ENCODE measurements at places on chromosomes 3 and 15. TPM values are rescaled to one million over a fixed set of nuclear protein-coding genes. Genes with fewer than 3 reads are reported as not detected.

DNA sequence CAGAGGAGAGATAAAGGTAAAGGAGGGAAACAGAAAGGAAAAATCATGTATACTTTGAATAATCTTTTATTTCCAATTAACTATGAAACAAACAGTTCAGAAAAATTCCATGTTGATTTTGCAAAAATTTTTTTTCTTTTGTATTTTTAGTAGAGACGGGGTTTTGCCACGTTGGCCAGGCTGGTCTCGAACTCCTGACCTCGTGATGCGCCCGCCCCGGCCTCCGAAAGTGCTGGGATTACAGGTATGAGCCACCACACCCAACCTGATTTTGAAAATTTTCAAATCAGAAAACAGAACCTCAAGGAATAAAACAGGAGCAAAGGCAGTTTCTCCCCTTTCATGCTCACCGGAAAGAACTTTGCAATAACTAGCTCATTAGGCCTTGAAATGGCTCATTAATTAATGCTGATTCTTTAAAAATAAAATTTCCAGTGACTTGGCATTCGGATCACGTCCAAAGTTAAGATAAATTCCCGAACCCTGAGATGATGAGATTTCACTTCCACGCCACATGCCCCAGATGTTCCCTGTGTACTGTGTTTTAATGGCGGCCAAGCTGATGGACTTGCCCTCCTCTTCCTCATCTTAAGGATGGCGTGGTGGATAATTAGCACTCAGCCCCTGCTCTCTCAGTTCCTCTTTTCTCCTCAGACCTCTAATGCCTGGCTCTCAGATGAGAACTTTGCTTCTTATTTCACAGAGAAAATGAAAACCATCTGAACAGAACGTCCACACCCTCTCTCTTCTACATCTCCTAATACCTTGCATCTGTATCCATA is 10.8 kb downstream of the BCL2L10 start:
- no peak for DNase-seq

GRCh38 chr15:56759450-56759845 is 26.1 kb upstream of the ZNF280D start:
- DNase-seq = no peak

- no peak for DNase-seq
Measured at GRCh38 chr3:155605571-155605970, 139.3 kb downstream of the PLCH1 start.

The IL17RE gene
- polyA plus RNA-seq = 0.76 TPM

The SPRED1 gene
- 4.4 TPM for polyA plus RNA-seq

The HHATL gene
- not detected for polyA plus RNA-seq

All from SK-N-SH (cell line).